Astrocyte of the cerebellum (primary cell): ENCODE measurements at places on chromosomes 1 and 21.
A peak's percentile ranks its signal among the peaks of the same experiment; 100 is the strongest.

DNA sequence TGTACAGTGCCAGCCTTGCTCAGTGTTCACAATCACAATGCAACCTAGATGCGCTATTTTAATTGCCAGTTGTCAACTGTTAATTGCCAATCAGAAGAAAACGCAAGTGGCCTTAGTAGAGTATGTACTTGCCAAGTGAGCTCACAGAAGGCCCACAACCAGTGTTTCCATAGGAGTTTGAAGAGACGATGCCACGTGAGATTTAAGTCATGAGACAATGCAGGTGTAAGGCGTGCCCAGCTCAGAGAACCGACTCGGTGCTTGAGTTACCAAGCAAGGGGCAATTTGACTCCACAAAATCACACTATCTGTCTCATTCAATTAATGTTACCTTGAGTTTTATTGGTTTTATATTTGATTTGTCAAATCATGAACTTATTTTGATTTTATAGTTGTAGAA lies 65.6 kb downstream of the TEX35 start:
- no peak for DNase-seq

GRCh38 chr1:235074523-235075047 lies 54.1 kb downstream of the TOMM20 start:
- DNase-seq: no peak

- no peak for DNase-seq
Observed at GRCh38 chr1:220787069-220787619, 431 bp downstream of the MTARC1 start.

DNA sequence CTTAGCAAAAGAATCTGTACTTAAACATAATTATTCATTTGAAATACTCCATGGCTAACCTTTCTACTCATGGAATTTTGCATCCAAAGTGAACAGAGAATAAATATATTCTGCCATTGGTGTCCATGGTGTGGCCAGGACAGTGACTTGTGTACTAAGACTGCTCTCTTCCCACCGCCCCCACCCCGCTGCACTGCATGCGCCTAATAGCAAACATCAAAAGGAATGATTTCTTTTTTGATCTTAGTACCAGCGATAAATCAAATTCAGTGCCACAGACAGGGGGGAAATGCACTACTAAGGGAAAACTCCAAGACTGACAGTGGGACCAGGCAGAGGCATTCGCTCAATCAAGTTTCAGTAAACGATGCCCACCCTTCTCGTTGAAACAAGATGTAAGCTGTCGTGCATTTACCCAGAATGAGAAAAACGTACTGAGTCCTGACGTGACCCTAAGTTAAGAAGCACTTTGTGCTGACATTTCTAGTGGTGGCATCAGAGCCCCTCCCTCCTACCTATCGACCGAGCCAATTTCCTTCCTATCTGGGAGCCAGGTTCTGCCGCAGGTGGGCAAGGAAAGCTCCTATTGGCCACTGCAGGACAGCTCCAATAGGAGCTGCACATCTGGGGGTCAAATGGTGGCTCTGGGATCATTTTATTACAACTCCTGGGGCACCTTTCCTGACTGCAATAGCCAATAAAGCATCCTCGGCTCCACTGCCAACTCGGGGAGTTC lies 12.5 kb downstream of the ESRRG start:
- no peak for DNase-seq

DNA sequence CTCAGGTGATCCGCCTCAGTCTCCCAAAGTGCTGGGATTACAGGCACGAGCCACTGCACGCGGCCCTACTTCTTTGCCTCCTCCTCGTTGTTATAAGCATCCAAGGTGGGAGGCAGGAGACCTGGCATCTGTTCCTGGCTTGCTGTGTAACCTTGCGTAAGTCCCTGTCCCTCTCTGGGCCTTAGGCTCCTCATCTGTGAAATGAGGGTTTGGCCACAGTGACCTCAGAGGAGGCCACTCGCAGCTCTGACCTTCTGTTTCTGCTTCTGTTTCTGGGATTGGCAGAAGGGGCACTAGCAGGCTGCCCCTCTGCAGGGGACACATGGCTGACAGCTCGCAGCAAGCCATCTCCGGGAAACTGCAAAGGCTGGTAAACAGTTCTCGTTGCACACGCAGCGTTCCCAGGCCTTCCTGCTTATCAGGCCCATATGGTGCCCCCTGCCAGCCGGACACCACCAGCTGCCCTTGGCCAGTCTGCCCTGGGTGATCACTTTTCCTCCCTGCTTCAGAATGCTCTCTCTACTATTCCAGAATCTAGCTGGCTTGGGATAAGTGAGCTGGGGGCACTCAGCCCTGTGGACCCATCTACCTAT lies 2.6 kb upstream of the LDLRAP1 start:
- no peak for DNase-seq

DNA sequence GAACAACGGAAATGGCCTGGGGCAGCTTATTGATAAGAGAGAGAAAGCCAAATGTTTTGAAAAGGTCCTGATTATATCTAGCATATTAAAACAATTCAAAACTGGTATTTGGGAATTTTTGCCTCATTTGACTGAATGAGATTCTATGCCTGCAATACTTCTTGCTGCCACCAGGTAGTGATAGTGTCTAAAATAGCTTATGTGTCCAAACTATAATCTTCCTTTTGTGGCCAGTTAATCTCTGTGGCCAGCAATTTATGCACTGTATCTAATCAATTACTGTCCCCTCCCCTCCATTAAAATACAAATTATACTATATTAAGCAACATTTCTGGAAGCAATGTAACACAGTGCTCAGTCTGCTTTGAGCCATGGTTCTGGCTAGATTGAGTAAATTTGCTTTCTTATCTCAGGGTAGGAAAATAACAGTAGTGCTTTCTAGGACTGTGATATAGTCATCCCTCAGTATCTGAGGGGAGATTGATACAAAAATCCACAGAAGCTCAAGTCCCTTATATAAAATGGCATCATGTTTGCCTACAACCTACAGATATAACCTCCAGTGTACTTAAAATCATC lies 91.8 kb downstream of the FOXD2 start:
- no peak for DNase-seq

DNA sequence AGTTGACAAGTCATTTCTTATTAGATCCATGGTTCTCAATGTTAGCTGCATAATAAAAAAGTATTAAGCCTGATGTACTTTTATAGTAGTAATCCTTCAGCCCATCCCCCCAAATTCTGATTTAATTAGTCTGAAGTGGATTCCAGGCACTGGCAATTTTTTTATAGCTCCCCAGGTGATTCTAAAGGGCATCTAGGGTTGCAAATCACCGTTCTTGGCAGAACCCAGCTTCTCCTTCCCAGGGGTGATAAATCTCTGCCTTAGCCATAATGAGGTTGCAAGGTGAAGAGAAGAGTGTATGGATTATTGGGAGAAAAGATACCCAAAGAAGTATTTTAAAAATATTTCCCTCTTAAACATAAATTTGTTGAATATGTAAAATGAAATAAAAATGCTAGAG lies 43.0 kb upstream of the RXRG start:
- no peak for DNase-seq

- no peak for DNase-seq
Observed at GRCh38 chr1:12159816-12160215, 7.0 kb upstream of the TNFRSF1B start.

DNA sequence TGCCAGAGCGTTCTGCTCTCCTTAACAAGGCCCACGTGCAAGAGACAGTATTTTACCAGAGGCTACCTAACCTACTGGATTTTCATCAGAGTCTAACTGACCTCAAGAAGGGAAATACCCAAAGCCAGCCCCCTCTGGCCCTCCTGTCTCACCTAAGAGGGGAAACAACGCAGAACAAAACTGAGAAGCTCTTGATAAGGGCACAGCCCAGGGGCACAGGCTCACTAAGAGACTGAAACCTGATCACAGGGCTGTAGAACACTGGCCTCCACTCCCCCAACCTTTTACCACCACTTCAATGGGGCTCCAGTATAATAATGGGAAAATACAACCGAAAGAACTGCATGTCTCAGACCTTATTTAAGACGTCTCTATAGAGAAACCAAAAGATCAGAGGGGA lies 449.5 kb upstream of the CAMK1G start:
- no peak for DNase-seq

GRCh38 chr1:56473582-56474270 lies 105.6 kb downstream of the PLPP3 start:
- DNase-seq: no peak

- no peak for DNase-seq
Observed at GRCh38 chr21:45983981-45984551, 2.5 kb downstream of the COL6A1 start.

GRCh38 chr1:33097762-33098161 lies 16.8 kb downstream of the AZIN2 start:
- no peak for DNase-seq

DNA sequence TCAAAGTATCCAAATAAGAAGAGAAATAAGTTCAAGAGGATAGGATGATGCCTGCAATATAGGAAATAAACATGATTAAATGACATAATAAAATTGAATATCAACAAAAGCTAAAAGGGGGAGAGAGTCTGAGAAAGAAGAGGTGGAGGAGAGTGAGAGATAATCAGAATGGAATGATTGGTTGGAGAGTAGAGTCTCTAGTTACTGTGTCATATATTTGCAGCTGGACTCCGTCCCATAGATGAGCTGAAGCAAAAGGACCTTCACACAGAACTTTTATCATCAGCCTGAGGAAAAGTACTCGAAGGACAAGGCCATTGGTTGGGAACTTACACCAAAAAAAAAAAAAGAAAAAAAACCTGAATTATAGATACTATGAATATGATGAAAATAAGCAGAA lies 22.8 kb upstream of the S100A2 start:
- no peak for DNase-seq

- peak; percentile 86 for DNase-seq
Observed at GRCh38 chr21:16305686-16306085, 575.9 kb downstream of the USP25 start.

DNA sequence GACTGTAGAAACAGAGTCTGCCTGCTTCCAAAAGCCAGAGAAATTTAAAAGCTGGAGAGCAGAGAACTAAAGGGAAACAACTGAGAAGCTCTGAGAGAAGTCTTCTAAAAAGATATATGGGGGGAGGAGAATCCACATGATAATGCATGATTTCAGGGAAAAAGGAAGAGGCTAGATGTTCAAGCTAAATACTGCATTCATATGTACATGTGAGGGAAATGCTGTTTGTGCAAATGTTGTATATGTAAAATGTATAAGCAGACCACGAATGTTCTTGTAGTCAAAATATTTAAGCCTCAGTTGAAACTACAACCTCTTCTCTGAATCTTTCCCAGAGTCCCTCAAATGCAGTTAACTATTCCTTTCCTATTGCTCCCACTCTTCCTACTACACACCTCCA lies 79.2 kb downstream of the AKT3 start:
- no peak for DNase-seq

- DNase-seq: no peak
Observed at GRCh38 chr1:209673631-209674417, 1.4 kb upstream of the G0S2 start.

DNA sequence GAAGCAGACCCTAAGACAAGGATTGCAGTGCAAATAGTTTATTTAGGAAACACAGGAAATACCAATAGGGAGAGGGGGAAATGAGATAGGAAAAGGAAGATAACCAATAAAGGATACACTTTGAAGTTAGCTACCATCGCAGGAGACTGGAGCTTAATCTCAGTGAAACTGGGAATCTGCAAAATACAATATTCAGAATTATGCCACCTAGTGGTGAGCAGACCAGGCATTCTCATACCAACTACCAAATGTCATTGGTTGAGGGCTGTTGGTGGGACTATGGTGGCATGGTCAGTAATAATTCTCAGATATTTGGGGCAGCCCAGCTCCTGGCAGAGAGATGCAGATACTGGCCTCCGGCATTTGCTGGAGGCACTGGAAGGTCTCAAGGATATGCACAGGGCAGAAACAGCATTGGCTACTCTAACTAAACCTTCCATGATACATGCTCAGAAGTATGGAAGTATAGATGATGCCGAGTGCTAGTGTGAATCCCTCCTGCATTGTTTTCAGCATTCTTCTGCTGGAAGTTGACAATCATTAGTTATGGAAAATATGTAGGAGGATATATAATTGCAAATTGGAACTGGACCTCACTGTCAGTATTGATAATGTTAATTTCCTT lies 11.8 kb upstream of the ZFP69B start:
- no peak for DNase-seq

DNA sequence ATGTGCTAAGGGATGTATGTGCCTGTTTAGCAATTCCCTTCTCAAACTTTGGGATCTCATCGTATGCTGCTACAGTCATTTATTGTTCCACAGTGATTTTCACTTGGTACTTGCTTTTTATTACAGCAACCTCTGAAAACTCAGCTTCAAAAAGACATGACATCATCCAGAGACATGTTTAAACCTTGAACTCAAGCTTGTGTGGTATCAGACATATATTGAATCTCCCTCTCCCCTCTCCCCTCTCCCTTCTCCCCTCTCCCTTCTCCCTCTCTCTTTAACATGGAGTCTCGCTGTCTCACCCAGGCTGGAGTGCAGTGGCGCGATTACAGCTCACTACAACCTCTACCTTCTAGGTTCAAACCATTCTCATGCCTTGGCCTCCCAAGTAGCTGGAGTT lies 19.5 kb upstream of the TUT4 start:
- no peak for DNase-seq

- DNase-seq: no peak
Observed at GRCh38 chr1:168509210-168509609, 34.6 kb downstream of the XCL2 start.

GRCh38 chr21:31870472-31871193 lies 2.2 kb upstream of the HUNK start:
- no peak for DNase-seq

DNA sequence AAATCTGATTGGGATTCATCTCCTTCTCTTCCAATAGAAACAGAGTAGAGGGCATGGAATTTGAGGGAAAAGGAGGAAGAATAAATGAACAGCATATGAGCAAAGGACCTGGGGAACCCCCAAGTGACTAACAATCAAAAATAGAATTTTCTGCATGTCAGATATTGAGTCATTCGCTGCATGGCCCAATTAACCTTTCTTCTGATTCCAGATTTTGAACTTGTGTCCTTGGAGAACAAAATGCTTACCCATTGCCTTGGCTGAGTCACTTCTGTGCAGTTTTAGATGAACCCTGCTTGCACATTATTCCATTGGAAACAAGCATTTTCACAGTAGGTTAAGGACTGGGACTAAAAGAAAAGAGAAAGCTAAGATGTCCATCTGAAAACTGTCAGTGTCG lies 390.5 kb downstream of the ST6GALNAC3 start:
- DNase-seq: no peak

GRCh38 chr1:197391303-197392226 lies 123.5 kb downstream of the CRB1 start:
- DNase-seq: no peak

DNA sequence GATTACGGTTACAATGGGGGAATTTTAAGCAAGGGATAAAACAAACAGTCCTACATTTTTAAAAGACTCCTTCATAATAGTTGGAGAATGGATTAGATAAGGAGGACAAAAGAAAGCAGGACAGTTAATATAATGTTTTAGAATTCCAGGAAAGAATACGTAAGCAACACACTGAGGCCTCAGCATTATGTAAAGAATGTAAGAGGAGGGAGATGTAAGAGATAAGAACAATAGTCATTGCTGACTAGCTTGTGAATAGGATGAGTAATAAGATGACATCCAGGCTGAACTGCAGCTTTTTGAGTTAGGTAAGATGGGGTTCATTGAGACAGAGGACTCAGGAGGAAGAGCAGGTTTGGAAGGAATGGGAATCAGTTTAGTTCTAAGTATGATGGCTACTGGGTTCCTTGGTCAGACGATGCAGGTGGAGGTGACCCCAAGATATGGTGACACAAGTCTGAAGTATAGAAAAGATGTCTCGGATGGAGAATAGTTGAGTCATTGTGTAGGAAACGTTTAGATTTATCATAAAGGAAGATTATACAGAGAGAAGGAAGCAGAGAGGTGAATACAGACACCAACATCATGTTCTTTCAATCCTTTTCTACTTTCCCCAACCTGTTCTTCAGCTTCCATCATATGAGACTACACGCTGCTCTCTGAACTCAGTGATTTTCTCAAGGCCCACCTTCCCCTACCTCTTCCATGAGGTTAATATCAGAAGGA lies 372.8 kb downstream of the PTBP2 start:
- DNase-seq: no peak
